Aortic smooth muscle cell (primary cell): ENCODE measurements at places on chromosomes 12 and 14. TPM values are rescaled to one million over a fixed set of nuclear protein-coding genes. Genes with fewer than 3 reads are reported as not detected.

Gene MYF6
- not detected in 2 replicates for total RNA-seq

Gene TMEM117
- 4.2 and 6.7 TPM in 2 replicates for total RNA-seq

Gene GPR132
- total RNA-seq: not detected in 2 replicates

Gene PAH
- total RNA-seq: not detected in 2 replicates

Gene FOXN4
- not detected in 2 replicates for total RNA-seq

Gene AQP2
- not detected in 2 replicates for total RNA-seq

Gene HAL
- total RNA-seq: 0.13 and 0.19 TPM in 2 replicates

Gene DENND5B
- total RNA-seq: 10.2 and 11.5 TPM in 2 replicates

Gene CLEC1B
- not detected in 2 replicates for total RNA-seq

Gene EGLN3
- 0.06 and 0.13 TPM in 2 replicates for total RNA-seq

Gene SDR9C7
- not detected in 2 replicates for total RNA-seq

Gene B4GALNT1
- 1.5 and 2.6 TPM in 2 replicates for total RNA-seq

Gene RD3L
- not detected in 2 replicates for total RNA-seq

Gene SLC7A8
- 73.6 and 75.6 TPM in 2 replicates for total RNA-seq

Gene ACRBP
- 0.13 and 0.25 TPM in 2 replicates for total RNA-seq
